ENCODE measurements at places on chromosomes 12 and 14.

GRCh38 chr12:60148831-60149230, 553.0 kb downstream of the SLC16A7 start:
- DNase-seq = no peak

DNA sequence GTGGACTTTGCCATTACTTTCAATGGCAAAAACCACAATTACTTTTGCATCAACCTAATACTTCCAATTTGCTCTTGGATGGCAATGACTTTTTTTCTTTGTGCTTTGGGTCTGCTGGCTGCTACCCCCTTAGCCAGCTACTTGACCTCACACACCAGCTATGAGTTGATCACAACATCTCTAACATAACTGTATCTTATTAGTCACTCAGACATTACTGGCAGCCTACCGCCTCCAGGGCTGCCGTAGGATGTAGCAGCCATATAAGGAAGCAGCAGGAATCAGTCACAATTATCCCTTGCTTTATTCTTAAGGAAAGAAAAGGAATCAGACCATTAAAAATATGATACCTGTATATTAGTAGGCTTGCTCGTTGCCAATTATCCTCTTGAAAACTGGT, 260.5 kb downstream of the ADAMTS20 start:
- DNase-seq = no peak

GRCh38 chr14:89330236-89331002, 86.6 kb downstream of the FOXN3 start:
- DNase-seq = no peak

DNA sequence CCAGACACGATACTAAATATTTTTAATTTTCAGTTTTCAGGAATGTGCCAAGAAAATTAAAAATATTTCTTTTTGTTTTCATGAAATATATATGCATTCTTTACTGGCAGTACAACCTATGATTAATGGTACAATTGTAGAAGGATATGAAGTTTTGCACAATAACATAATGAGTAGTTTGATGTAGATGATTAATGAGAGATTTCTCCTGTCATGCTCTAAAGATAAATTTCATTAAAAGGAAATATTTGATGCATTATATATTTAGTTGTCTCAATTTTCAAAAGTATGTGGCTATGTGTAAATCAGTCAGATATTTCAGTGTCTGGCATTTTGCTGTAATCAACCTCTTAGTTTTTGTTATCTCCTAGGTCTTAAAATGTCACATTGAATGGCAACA, 940.2 kb upstream of the MDGA2 start:
- DNase-seq = no peak

DNA sequence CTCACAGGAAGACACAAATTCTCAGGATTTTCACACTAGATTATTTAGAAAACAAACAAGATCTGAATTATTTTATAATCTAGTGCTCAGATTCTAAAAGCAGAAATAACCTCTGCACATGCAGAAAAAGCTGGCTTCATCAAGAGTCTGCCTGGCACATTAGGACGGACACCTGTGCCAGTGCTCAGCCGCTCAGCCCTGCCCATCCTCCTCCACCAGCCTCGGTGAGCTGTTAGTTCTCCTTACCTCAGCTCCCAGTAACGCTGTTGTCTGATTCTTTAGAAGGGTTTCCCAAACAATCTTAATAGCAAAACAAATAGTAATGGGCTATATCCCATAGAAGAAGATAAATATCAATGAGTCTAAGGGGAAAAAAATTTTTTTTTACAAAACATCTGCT, 27.7 kb downstream of the DUSP16 start:
- no peak for DNase-seq

DNA sequence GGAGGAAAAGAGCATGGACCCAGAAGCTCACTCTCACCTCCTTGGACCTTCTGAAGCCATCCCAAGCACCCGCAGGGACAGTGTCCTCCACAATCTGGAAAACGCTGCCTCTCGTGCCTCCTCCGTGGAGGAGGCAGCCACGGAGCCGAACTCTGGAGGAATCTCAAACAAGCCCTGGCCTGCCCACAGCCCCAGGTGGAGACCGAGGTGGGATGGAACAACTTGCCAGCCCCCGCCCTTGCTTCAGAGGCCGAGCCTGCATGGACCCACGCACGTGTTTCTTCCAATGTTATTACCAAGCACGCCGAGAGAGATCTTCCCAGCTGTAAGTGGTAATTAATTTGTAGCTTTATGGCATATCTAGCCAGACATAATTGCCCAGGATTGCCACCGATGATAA, 61.3 kb downstream of the SCARB1 start:
- no peak for DNase-seq

DNA sequence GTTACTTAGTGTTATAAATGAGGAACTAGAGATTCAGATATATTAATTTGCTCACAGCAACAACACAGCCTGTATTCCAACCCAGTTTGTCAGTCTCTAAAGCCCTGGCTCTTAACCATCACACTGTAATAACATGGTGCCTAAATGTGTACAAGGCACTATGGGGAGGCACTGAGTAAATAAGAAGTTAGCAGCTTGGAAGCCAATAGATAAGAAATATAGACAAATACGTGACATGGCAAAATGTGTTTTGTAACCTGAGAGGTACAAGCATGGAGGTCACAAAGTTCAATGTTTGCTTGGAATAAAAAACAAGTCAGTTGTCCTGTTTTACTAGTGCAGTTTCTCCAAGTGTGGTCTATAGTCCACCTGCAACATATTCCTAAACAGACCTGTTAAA, 16.3 kb upstream of the SLCO1A2 start:
- no peak for DNase-seq

DNA sequence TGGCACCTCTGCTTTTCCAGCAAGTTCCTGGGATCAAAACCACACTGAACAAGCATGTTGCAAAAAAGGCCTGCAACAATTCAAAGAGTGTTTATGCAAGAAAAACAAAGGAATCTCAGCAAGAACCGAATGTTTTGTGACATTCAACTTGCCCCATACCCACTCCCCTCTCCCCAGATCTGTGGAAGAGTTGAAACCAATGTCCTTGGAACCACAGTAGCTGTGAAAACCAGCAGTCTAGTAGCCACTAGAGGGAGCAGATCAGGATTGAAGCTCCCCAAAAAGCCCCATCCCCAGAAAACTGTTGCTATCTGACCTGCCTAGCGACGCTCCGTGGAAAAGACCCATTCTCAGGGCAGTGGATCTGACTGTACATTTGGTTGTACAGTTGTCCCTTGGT, 27.1 kb downstream of the PRKAB1 start:
- DNase-seq = no peak
